ENCODE measurements at places on chromosomes 11 and 22.

- no peak for DNase-seq
Observed at GRCh38 chr11:119622454-119623143, 106.4 kb downstream of the NECTIN1 start.

DNA sequence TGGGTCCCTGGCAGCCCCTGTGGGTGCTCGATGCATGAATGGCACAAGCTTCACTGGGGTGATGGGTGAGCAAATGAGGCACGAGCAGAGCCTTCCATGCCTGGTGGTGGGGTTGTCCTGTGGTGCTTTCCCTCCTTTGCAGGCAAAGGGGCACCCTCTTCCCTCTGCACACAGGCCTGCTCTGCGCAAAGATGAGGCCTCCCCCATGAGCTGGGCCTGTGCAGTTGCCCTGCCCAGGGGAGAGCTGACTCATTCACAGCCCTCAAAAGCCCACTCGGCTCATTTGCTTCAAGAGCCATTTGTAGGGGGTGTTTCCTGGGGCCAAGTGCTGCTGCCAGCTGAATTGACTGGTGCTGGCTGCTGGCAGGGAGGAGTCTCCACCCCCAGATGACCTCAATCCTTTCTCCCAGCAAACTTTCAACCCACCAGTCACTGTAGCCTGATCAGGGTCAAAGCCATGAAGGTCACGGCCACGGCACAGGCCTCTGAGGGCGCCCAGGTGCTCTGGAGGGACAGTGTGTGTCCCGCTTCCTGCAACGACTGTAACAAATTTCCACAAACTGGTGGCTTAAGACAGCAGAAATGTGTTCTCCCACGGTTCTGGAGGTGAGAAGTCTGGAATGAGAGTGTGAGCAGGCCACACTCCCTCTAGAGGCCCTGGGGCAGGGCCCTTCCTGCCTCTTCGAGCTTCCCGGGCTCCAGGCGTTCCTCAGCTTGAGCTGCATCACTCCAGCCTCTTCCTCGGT lies 48.8 kb upstream of the ANO1 start:
- no peak for DNase-seq

GRCh38 chr11:870127-870413 lies 27.4 kb downstream of the TSPAN4 start:
- no peak for DNase-seq

- DNase-seq: no peak
Observed at GRCh38 chr11:124176925-124177715, 6.0 kb upstream of the OR10D3 start.

DNA sequence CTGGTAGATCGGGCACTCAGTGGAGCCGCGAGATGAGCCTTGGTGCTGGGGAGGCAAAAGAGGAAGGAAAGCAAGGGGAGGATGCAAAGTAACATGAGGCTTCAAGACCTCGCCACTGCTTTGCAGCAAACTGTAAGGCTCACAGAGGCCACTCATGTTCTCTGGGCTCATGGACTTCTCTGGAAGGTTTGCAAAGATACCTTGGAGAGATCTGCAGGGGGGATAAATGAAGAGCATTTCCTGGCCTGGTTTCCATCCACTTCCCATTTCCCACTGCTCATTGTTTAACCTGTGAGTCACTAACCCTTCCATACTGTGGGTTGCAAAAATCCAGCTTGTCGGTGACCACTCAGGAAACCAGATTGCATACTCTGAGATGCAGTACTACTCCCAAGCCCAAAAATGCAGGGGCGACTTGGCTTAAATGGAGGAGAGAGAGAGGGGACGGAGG lies 38.5 kb downstream of the OSBP2 start:
- no peak for DNase-seq

- no peak for DNase-seq
Observed at GRCh38 chr11:129396454-129396853, 20.8 kb downstream of the BARX2 start.

DNA sequence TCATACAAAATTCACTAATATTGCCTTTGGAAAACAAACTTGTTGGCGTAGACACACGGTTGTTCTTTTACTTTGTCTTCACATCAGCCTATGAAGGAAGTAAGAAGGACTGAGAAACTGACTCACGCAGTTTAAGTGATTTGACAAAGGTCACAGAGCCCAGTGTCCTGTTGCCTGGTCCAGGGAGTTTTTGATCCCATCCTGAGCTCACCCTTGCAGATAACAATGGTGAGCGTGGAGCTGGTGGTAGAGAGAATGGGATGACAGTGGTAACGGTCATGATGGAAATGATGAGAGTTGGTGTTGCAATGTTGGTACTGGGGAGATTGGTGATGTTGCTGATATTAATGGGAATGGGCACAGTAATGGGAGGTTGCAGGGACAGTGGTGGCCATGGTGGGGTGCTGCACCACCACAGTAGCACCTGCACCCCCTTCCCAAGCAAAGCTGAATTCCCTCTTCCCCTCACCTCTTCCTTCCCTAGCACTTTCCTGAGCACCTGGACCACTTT lies 22.0 kb downstream of the CREB3L1 start:
- no peak for DNase-seq

DNA sequence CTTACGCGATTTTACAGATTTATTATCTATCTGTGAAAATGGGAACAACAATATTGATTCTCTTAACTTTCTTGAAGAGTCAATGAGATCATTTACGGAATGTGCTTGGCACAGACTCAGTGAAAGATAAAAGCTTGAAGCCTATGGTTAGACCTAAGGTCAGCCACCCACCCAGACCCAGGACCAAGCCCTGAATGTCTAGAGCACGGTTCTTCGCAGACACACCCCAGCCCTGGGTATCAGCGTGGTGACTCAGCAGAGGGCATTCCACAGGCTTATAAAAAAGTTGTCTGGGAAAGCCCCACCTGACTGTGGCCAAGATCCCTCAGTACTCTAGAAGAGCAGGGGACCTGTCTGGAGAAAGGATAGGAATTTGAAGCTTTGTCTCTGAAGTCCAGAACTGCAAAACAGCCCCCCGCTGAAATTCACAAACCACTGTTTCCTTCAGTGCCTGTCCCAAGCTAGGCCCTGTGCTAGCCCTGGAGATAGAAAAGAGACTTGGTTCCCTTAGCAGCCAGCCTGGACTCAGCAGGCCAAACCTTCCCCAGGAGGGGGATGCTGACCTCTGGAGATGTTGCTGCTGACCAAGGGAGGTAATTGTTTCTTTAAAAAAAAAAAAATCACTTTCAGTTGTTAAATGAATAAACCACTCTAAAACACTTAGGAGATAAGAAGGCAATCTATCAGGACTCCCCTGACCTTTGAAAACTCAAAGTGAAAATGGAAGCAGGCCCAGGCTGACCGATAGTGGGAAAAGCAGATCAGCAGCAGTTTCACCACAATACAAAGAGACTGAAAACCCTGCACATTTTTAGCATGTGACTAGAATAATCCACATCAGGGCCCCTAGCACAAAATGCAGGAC lies 114.0 kb downstream of the ABTB2 start:
- no peak for DNase-seq

DNA sequence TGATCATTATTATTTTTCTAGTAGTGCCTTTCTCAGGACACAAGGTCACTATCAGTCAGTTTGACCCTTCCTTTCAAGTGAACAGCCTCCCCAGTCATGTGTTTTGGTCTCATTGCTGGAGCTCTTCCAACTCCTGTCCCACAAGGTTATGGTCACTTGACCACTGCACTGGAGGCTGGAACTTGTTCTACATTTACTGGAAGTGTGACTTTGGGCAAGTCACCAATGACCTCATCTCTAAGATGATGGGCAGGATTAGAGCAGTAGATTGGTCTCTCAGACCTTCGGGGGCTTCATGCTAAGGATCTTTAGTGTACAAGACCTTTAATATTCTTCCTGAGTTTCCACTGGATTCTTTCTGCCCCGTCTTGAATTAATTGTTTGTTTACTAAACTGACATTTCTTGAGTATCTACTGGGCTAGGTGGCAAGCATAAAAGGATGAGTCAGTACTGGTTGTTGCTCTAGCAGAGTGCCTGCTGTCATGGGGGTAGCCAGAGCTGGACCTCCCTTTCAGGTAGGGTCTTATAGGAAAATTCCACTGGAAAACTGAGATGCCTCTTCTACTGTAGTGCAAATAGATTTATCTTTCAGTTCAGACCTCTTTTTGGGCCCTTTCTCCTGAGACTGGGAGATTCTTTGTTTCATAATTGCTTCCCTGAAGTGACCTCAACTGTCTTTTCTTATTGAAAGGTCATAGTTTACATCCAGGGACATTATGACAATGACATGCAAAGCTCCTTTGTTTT lies 106.8 kb downstream of the GRAMD1B start:
- DNase-seq: no peak

DNA sequence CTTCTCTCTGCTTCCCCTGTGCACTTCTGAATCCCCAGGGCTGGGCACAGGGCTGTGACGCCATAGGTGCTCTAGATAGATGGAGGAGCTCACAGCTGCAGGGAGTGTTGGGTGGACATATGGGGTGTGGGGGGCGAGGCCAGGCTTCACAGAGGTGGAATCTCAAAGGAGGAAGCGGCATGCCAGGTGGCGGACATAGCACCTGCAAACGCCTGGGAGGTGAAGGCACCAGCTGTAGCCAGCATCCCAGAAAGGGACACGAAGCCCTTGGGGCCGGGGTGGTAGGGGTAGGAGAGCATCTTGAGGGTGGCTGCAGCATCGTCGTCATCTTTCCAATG lies 14.6 kb upstream of the KCNQ1OT1 start:
- DNase-seq: no peak

DNA sequence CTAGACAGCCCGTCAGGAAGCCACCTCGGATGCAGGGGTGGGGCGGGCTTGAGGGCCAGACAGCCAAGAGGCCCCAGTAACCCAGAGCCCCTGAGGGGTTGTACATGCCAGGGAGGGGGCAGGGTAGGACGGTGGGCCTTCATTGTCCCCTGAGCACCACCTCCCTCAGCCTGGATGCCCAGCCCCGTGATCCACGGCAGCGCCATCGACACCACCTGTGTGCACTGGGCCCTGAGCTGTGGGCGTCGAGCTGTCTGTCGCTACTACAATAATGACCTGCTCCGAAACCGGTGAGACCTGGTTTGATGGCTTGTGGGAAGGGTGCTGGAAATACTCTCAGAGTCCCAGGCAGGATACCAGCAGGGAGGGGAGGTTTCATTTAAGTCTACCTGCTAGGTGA lies 37.4 kb upstream of the TPBGL start:
- no peak for DNase-seq

DNA sequence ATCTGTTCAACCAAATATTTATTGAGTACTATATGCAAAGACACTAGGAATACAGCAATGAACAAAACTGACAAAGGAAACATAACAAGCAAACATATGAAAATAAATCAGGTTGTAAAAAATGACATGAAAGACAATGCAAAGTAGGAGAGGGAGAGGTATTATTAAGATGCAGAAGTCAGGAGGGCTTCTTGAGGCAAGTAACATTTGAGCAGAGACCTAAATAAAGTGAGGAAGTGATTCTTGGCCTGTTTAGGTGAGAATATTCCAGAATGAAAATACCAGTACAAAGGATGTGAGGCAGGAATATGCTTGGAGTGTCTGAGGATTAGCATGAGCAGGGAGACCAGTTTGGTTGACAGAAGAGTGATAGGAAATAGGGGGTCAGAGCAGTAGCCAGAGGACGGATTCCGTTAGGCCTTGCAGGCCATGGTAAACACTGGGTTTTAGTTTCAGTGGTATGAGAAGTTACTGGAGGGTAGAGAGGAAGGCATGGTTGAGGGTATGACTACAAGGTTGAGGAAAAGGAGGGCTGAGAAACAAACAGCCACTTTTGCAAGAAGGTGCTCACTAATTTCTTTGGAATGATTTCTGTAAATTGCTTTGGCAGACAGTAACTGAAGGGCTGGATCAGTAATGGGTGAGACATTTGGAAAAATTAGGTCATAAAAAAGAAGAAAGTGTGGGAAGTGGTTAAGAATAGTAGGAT lies 191.9 kb downstream of the SWAP70 start:
- no peak for DNase-seq

GRCh38 chr11:111836721-111837120 lies 34.7 kb downstream of the ALG9 start:
- no peak for DNase-seq

GRCh38 chr11:79414041-79414440 lies 26.8 kb downstream of the TENM4 start:
- no peak for DNase-seq

- no peak for DNase-seq
Observed at GRCh38 chr11:90343673-90344072, 120.8 kb upstream of the CHORDC1 start.

DNA sequence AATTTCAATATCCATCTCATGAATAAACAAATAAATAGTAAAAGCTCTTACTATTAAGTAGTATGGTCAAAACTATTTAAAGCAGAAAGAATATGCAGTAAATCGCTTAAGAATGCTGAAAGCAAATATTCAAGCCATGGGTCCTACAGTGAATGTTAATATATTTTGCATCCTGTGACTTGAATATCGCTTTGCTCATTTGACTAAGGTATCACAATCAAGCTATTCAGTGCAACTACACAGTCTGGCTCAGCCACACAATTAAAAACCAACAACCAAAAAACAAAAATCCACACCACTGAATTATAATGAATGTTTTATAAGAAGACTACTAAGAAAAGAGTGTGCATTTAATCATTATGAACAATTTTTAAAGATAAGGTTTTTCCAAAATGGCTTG lies 45.3 kb downstream of the RAB6A start:
- no peak for DNase-seq

DNA sequence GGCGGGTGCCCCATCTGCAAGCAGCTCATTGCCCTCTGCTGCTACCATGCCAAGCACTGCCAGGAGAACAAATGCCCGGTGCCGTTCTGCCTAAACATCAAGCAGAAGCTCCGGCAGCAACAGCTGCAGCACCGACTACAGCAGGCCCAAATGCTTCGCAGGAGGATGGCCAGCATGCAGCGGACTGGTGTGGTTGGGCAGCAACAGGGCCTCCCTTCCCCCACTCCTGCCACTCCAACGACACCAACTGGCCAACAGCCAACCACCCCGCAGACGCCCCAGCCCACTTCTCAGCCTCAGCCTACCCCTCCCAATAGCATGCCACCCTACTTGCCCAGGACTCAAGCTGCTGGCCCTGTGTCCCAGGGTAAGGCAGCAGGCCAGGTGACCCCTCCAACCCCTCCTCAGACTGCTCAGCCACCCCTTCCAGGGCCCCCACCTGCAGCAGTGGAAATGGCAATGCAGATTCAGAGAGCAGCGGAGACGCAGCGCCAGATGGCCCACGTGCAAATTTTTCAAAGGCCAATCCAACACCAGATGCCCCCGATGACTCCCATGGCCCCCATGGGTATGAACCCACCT lies 28.0 kb upstream of the L3MBTL2 start:
- DNase-seq: no peak

DNA sequence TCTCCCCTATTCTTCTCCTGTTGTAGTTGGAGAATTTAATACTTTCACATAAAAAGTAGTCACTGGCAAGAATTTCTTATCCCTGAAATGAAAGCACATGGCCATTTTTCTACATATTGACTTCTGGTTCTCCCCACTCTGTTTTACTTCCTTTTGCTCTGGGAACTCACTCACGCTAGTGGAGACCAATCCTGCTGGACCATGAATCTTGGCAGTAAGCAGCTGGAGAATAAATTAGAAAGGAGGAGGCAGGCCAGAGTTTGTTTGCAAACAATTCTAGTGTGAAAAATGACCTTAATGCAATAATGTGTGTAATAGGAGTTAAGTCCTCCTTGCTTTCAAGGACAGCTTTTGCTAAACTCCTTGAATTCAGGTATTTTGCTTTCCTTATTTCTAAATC lies 412.3 kb upstream of the CHORDC1 start:
- DNase-seq: no peak

- DNase-seq: no peak
Observed at GRCh38 chr22:31871480-31871879, 72.9 kb upstream of the YWHAH start.
